Left lobe of liver (tissue), 2 donors: ENCODE measurements at places on chromosomes 16 and 17. TPM values are rescaled to one million over a fixed set of nuclear protein-coding genes. Genes with fewer than 3 reads are reported as not detected.

- DNase-seq = no peak
Observed at GRCh38 chr16:85082173-85083050, 29.9 kb downstream of the CIBAR2 start.

DNA sequence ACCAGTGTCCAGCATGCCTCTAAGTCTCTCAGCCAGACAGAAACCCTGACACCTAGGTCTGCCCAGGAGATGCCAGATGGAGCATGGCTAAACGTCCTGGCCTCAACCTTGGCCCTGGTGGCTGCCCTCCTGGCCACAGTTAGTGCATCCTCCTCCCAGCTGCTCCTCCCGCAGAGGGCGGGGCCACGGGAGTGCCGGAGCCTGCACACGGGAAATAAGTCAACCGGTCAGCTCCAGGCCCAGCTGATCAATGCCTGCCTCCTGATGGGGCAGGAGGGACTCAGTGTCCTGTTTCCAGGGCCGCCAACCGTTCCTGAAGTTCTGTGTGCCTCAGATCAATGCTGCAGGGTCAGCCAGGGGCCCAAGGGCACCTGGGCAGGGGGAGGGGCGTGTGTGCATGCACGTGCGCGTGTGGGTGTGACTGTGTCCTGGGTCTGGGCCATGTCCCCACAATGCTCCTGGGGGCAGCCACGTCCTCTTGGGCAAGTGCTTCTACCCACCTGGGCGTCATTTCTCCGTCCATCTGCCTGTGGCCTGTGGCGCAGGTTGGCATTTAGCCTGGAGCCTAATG, 4.6 kb upstream of the KCNJ12 start:
- peak; percentile 87 for DNase-seq

GRCh38 chr16:84308120-84308519, 13.4 kb downstream of the WFDC1 start:
- DNase-seq = no peak

The KRTAP1-5 gene
- total RNA-seq = not detected
